ENCODE measurements at places on chromosomes 6 and 20. TPM values are rescaled to one million over a fixed set of nuclear protein-coding genes. Genes with fewer than 3 reads are reported as not detected.

GRCh38 chr6:123808556-123808955 is 4.9 kb downstream of the NKAIN2 start:
- no peak overlapping the region for H3K4me3 ChIP-seq
- H3K27me3 ChIP-seq: peaks cover 20% of the 10 kb centered on the region
- H3K27ac ChIP-seq: no peak overlapping the region
- H3K36me3 ChIP-seq: no peaks in the 10 kb centered on the region

GRCh38 chr6:24497254-24497970 is 2.6 kb downstream of the ALDH5A1 start:
- no peak overlapping the region for H3K4me3 ChIP-seq
- peaks cover 9% of the 10 kb centered on the region for H3K4me1 ChIP-seq
- no peak overlapping the region for H3K27ac ChIP-seq
- no peak for DNase-seq

DNA sequence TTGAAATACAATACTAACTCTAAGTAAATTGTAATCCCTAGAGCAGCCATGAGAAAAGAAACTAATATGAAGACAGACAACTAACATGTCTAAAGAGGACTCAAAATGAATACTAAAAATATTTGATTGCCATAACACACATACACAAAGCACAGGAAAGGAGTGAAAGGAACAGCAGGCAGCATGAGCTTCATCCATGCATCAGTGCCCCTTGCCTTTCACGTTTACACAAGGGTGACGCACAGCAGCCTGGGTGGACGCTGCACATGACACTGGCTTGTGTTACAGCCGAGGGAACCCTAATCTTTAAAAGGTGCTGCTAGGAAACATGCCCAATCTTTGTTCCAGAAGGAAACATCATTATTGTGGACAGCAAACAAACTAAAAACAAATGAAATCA is 123.5 kb downstream of the MAN1A1 start:
- no peaks in the 10 kb centered on the region for H3K4me1 ChIP-seq
- H3K27me3 ChIP-seq: no peaks in the 10 kb centered on the region
- no peak for DNase-seq
- H3K4me3 ChIP-seq: no peak overlapping the region
- no peaks in the 10 kb centered on the region for H3K36me3 ChIP-seq

GRCh38 chr6:29845405-29846006 is 17.9 kb downstream of the HLA-G start:
- no peak for DNase-seq
- no peaks in the 10 kb centered on the region for H3K4me1 ChIP-seq
- H3K27me3 ChIP-seq: peaks cover 19% of the 10 kb centered on the region

DNA sequence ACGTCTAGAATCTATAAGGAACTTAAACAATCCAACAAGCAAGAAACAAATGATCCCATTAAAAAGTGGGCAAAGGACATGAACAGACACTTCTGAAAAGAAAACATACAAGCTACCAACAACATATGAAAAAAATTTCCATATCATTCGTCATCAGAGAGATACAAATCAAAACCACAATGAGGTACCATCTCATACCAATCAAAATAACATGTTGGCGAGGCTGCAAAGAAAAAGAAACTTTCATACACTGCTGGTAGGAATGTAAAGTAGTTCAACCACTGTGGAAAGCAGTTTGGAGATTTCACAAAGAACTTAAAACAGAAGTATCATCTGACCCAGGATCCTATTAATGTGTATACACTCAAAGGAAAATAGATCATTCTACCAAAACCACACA is 243.9 kb upstream of the RUNX2 start:
- DNase-seq: no peak
- H3K36me3 ChIP-seq: no peaks in the 10 kb centered on the region
- no peaks in the 10 kb centered on the region for H3K27me3 ChIP-seq
- no peak overlapping the region for H3K27ac ChIP-seq
- no peak overlapping the region for H3K4me3 ChIP-seq

DNA sequence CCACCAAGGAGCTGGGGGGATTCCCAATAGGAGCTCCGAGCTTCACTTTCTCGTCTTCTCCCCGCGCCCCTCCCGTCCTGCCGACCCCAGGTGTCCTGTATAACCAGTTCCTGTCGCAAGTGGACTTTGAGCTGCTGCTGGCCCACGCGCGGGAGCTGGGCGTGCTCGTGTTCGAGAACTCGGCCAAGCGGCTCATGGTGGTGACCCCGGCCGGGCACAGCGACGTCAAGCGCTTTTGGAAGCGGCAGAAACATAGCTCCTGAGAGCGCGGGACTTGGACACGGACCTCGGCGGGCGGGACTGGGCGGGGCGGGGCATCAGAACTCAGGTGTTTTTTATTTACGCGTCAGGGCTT is 340 bp upstream of the VARS2 start:
- peaks cover 18% of the 10 kb centered on the region for H3K4me1 ChIP-seq
- peak overlapping the region; percentile 26 for H3K27ac ChIP-seq
- no peaks in the 10 kb centered on the region for H3K27me3 ChIP-seq
- DNase-seq: no peak
- peaks cover 19% of the 10 kb centered on the region for H3K36me3 ChIP-seq

DNA sequence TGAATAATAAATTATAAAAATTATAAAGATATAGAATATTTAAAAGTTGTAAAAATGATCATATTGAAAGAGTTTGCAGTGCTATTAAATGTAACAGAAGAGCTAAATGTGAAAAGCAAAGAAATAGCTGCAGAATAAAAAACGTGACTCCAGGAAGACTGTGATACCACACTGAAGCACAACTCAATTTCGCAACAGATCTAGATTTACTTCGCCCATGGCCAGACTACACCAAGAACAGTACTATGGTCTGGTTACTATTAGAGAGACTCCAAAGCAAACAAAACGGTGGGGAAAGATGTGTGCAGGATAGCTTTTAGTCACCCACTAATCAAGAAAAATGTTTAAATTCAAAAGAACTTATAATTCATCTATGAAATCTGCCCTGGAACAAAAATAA is 1.9 kb downstream of the CHD6 start:
- no peak overlapping the region for H3K4me3 ChIP-seq
- peaks cover 3% of the 10 kb centered on the region for H3K27me3 ChIP-seq
- H3K36me3 ChIP-seq: no peaks in the 10 kb centered on the region

- no peaks in the 10 kb centered on the region for H3K4me1 ChIP-seq
- H3K4me3 ChIP-seq: no peak overlapping the region
- no peaks in the 10 kb centered on the region for H3K36me3 ChIP-seq
- H3K27me3 ChIP-seq: no peaks in the 10 kb centered on the region
These were observed 23.5 kb downstream of the RUNX2 start for GRCh38 chr6:45351667-45352066.

GRCh38 chr6:137811916-137812553 is 55.0 kb upstream of the TNFAIP3 start:
- no peaks in the 10 kb centered on the region for H3K36me3 ChIP-seq
- no peak for DNase-seq
- no peak overlapping the region for H3K4me3 ChIP-seq
- peak overlapping the region; percentile 61 for H3K27ac ChIP-seq
- no peaks in the 10 kb centered on the region for H3K27me3 ChIP-seq

- no peaks in the 10 kb centered on the region for H3K4me1 ChIP-seq
- no peak overlapping the region for H3K4me3 ChIP-seq
- DNase-seq: no peak
- H3K27ac ChIP-seq: no peak overlapping the region
- H3K36me3 ChIP-seq: peaks cover 52% of the 10 kb centered on the region
These were observed 13.8 kb upstream of the MYL9 start for GRCh38 chr20:36527331-36528125.

GRCh38 chr6:15616261-15616660 is 46.6 kb downstream of the DTNBP1 start:
- H3K4me3 ChIP-seq: no peak overlapping the region
- H3K36me3 ChIP-seq: no peaks in the 10 kb centered on the region
- no peaks in the 10 kb centered on the region for H3K27me3 ChIP-seq
- H3K27ac ChIP-seq: no peak overlapping the region

- H3K36me3 ChIP-seq: no peaks in the 10 kb centered on the region
- H3K4me3 ChIP-seq: no peak overlapping the region
- no peak for DNase-seq
- H3K27ac ChIP-seq: no peak overlapping the region
- no peaks in the 10 kb centered on the region for H3K27me3 ChIP-seq
These were observed 120.1 kb downstream of the TCP11 start for GRCh38 chr6:35021004-35021403.

DNA sequence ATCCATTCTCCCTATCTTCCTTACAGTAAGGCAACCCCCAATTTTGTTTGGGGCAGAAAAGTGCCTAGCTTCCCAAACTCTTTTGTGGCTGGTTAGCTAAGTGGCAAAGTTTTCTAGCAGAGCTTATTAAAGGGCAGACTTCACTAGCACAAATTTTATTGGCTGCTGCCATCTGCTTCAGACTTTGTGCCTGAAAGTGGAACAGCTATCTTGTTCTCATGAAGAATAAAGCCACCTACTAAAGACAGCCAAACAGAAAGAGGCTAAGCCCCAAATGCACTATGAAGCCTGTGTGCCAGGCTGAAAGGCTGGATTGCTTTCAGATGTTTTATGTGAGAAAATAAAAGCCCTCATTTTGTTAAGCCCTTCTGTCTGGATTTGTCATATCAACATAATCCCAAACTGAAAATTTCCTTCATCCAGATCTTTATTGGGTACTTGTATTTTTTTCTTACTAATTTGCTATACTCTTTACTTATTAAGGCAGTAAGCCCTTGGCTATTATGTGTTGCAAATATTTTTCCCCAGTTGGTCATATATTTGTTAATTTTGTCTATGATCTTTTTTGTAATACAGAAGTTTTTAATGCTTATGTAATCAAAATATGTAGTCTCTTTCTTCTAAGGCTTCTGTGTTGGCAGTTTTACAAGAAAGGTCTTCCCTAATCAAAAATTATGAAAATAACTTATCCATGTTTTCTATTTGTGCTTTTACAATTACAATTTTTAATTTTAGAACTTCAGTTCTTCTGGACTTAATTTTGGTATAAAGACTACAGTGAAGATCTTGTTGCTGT is 191.1 kb downstream of the TASP1 start:
- H3K36me3 ChIP-seq: no peaks in the 10 kb centered on the region
- DNase-seq: no peak
- no peak overlapping the region for H3K4me3 ChIP-seq
- no peaks in the 10 kb centered on the region for H3K27me3 ChIP-seq
- no peak overlapping the region for H3K27ac ChIP-seq

- H3K27me3 ChIP-seq: no peaks in the 10 kb centered on the region
- no peak for DNase-seq
These were observed 26.0 kb downstream of the FAM229B start for GRCh38 chr6:112113431-112113830.

- no peaks in the 10 kb centered on the region for H3K36me3 ChIP-seq
- no peak overlapping the region for H3K4me3 ChIP-seq
- DNase-seq: no peak
- no peaks in the 10 kb centered on the region for H3K4me1 ChIP-seq
These were observed 40.5 kb downstream of the SNAP25 start for GRCh38 chr20:10259166-10259565.

- H3K27me3 ChIP-seq: no peaks in the 10 kb centered on the region
- H3K27ac ChIP-seq: no peak overlapping the region
- H3K4me3 ChIP-seq: no peak overlapping the region
These were observed 142.4 kb downstream of the QRSL1 start for GRCh38 chr6:106771822-106772221.

- H3K27ac ChIP-seq: no peak overlapping the region
- H3K36me3 ChIP-seq: no peaks in the 10 kb centered on the region
- no peak overlapping the region for H3K4me3 ChIP-seq
- H3K4me1 ChIP-seq: no peaks in the 10 kb centered on the region
These were observed 219.5 kb downstream of the HACE1 start for GRCh38 chr6:104640150-104640700.

DNA sequence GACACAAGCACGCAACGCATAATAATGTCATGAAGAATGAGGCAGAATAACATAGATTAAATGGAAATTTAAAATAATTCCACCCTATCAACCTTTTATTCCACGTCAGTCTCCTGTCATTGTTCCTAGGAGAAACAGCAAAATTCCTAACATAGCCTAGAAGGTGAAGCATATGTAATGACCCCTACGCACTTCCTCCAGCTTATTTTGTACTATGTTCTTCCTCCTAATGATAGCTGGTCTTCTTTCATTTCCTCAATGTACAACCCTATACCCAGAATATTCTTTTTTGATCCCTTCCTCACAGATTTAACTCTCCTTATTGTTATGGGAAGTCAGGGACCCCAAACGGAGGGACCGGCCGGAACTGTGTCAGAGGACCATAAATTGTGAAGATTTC is 122.0 kb upstream of the CARMIL1 start:
- no peak overlapping the region for H3K27ac ChIP-seq
- H3K27me3 ChIP-seq: no peaks in the 10 kb centered on the region
- no peak overlapping the region for H3K4me3 ChIP-seq
- H3K4me1 ChIP-seq: no peaks in the 10 kb centered on the region

DNA sequence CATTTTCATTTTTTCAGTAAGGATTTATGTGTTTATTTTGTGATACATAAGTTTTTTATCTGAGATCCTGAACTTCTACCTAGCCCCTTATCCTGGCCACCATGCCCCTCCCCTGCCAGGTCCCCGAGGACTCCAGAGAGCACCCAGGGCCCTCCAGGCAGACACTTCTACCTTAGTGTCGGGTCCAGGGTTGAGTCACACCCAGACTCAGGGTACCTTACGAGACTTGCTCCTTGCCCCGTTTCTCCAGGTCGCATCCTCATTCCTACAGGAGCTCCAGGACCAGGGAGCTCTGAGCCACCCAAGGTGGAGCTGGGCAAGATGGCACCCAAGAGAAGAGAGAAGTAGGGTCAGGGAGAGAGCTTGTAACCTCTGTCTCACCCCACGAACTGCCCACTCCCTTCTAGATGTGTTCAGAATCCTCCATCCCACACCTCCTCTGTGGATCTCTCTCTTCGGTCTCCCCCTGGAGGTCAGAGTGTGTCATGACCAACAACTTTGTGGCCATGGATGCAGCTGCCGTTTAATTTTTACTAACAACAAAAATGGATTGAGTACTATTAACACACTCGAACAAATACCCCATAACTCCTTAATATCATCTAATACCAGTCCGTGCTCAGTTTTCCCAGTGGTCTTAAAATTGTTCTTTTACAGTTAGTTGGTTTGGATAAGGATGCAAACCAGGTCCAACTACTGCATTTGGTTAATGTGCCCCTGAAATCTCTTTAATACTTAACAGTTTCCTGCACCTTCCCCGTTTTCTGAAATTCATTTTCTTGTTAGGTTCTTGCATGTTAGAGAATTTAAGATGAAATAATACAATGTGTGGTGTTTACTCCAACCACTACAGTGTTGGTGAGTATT is 130.6 kb upstream of the INSM1 start:
- no peak for DNase-seq
- no peaks in the 10 kb centered on the region for H3K36me3 ChIP-seq
- H3K4me1 ChIP-seq: no peaks in the 10 kb centered on the region
- H3K4me3 ChIP-seq: no peak overlapping the region
- H3K27me3 ChIP-seq: no peaks in the 10 kb centered on the region

GRCh38 chr6:145756170-145756662 is 20.9 kb upstream of the EPM2A start:
- H3K27me3 ChIP-seq: no peaks in the 10 kb centered on the region
- peak; percentile 88 for DNase-seq
- no peaks in the 10 kb centered on the region for H3K4me1 ChIP-seq
- H3K4me3 ChIP-seq: no peak overlapping the region
- no peak overlapping the region for H3K27ac ChIP-seq

The ADAT2 gene
- 6.2 TPM for total RNA-seq

The HLA-DMB gene
- total RNA-seq: 0.11 TPM

The TMEM217 gene
- 7.3 TPM for total RNA-seq

The MICB gene
- total RNA-seq: 4.1 TPM

The FILIP1 gene
- 2.0 TPM for total RNA-seq

The RMND1 gene
- total RNA-seq: 25.9 TPM

The SRMS gene
- not detected for total RNA-seq

The HSP90AB1 gene
- total RNA-seq: 859 TPM

The SSTR4 gene
- not detected for total RNA-seq

The TSHZ2 gene
- total RNA-seq: 0.72 TPM

The PPDPF gene
- total RNA-seq: 251 TPM

The MROH8 gene
- 1.3 TPM for total RNA-seq

All from astrocyte (in vitro differentiated cells and primary cell).